ENCODE measurements at places on chromosomes 1 and 21. TPM values are rescaled to one million over a fixed set of nuclear protein-coding genes. Genes with fewer than 3 reads are reported as not detected.
A peak's percentile ranks its signal among the peaks of the same experiment; 100 is the strongest.

- DNase-seq: no peak
- no peaks in the 10 kb centered on the region for H3K27me3 ChIP-seq
- peaks cover 8% of the 10 kb centered on the region for H3K4me1 ChIP-seq
- no peaks in the 10 kb centered on the region for H3K36me3 ChIP-seq
- no peak overlapping the region for H3K4me3 ChIP-seq
- H3K27ac ChIP-seq: no peak overlapping the region
These were observed 3.5 kb upstream of the AADACL4 start for GRCh38 chr1:12640237-12640957.

DNA sequence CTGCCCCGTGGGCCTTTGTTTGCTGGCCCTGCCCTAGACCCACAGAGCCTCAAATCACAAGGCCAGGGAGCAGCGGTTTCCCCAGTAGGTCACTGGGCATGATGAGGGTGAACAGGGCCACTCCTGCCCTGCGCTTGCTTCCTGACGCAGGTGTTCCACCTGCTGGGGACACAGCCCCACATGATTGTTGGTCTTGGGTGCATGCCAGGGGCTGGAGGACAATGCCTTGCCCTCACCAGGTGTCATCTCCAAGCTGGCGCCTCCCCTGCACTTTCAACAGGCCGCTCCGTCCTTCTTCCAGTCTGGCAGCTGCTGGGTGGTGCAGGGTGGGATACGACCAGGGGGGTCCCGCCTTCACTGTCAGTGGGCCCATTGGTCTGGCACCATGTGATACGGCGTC is 24.3 kb downstream of the IL10RB start:
- H3K4me1 ChIP-seq: peaks cover 19% of the 10 kb centered on the region
- no peaks in the 10 kb centered on the region for H3K27me3 ChIP-seq
- no peak overlapping the region for H3K27ac ChIP-seq
- H3K4me3 ChIP-seq: no peak overlapping the region
- no peak for DNase-seq

GRCh38 chr21:45837936-45838335 is 143.6 kb upstream of the COL6A1 start:
- H3K27me3 ChIP-seq: no peaks in the 10 kb centered on the region
- no peaks in the 10 kb centered on the region for H3K36me3 ChIP-seq
- no peaks in the 10 kb centered on the region for H3K4me1 ChIP-seq
- H3K27ac ChIP-seq: no peak overlapping the region
- DNase-seq: no peak
- H3K4me3 ChIP-seq: no peak overlapping the region

DNA sequence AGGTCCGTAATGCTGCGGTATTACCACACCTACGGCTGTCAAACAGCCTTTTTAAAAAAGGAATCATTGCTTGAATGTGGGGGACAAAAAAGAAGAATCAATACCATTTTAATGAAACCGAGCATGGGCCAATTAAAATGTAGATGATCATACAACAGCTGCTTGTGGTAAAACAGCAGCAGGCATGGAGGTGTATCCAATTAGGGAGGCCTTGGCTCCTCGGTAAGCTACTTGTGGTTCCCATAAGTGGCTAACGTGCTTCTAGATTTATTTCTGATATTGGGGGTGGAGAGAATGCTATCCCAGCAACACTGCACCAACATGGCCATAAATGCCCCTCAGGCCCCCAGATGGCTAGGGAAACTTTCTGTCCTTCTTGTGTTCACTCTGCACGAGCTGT is 1.8 kb downstream of the PTPN14 start:
- H3K4me1 ChIP-seq: peaks cover 4% of the 10 kb centered on the region
- H3K4me3 ChIP-seq: peak overlapping the region; percentile 68

- no peak for DNase-seq
- no peak overlapping the region for H3K4me3 ChIP-seq
- H3K27me3 ChIP-seq: no peaks in the 10 kb centered on the region
- no peak overlapping the region for H3K27ac ChIP-seq
- no peaks in the 10 kb centered on the region for H3K4me1 ChIP-seq
These were observed 79.5 kb upstream of the VAMP3 start for GRCh38 chr1:7691576-7691975.

DNA sequence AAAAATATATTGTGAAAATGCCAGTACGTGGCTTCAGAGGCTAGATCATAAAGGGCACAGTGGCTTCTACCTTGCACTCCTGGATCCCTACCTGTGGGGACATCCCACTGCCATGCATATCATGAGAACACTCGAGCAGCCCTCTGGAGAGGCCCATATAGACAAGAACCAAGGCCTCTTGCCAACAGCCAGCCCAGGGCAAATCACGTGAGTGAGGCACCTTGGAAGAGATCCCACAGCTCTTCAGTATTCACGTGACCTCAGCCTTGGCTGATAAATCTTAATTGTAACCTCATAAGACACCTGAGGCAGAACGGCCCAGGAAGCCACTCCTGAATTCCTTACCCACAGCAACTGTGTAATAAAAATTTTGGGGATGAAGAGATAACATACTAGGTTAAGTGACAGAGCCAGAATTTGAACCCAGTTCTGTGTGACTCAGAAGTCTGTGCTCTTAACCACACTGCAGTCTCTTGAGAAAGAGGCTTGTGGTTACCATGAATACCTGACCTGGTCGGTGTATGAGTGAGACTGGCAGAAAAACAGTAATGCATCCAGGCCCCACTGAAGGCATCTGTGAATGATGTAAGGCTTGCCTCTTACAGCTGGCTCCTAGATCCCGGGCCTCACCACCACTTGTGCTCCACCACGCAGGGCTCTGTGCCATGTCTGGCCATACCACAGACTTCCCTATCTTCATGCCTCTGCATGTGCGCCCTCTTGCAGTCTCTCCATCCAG is 6.9 kb upstream of the A3GALT2 start:
- no peaks in the 10 kb centered on the region for H3K36me3 ChIP-seq
- no peak overlapping the region for H3K27ac ChIP-seq
- peak; percentile 45 for DNase-seq
- H3K27me3 ChIP-seq: no peaks in the 10 kb centered on the region

GRCh38 chr1:229326601-229327000 is 16.2 kb downstream of the CCSAP start:
- no peak for DNase-seq
- no peaks in the 10 kb centered on the region for H3K36me3 ChIP-seq
- H3K27ac ChIP-seq: no peak overlapping the region
- H3K4me3 ChIP-seq: no peak overlapping the region
- H3K27me3 ChIP-seq: no peaks in the 10 kb centered on the region

GRCh38 chr1:36653850-36654249 is 171.1 kb upstream of the CSF3R start:
- H3K4me1 ChIP-seq: no peaks in the 10 kb centered on the region
- H3K4me3 ChIP-seq: no peak overlapping the region
- no peak for DNase-seq
- no peak overlapping the region for H3K27ac ChIP-seq

DNA sequence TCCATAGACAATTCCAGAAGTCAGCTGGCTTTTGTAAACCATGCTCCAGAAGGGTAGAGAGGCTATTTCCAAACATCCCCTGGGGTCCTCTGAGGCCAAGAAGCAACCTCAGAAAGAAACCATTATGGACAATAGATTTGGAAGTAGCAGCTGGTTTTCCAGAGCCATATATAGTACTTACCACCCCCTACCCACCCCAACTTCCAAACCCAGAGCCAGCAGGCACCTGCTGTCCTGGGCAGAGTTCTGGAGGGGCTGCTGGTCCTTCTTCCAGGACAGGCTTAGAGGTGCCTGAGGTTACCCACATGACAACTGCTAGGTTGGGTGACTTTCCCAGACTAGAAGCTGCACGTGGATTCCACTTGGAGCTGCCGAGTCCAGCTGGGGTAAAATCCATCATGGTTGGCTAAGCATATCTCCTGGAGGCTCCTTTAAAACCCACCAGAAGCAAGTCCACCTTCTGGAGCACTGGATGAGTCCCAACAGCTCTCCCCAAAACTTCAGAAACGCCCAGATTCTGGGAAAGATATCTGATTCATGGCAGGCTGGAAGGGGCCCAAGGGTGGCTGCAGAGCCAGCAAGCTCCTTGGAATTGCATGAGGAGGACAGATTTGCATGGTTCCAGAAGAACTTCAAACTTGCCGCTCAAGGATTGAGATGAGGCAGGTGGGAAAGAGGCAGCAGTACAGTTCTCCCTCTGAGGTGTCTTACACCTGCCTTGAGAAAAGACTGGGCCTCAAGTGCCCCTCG is 5.8 kb downstream of the MYCL start:
- DNase-seq: no peak
- H3K36me3 ChIP-seq: no peaks in the 10 kb centered on the region
- peaks cover 2% of the 10 kb centered on the region for H3K4me1 ChIP-seq
- no peaks in the 10 kb centered on the region for H3K27me3 ChIP-seq
- no peak overlapping the region for H3K4me3 ChIP-seq
- H3K27ac ChIP-seq: no peak overlapping the region

DNA sequence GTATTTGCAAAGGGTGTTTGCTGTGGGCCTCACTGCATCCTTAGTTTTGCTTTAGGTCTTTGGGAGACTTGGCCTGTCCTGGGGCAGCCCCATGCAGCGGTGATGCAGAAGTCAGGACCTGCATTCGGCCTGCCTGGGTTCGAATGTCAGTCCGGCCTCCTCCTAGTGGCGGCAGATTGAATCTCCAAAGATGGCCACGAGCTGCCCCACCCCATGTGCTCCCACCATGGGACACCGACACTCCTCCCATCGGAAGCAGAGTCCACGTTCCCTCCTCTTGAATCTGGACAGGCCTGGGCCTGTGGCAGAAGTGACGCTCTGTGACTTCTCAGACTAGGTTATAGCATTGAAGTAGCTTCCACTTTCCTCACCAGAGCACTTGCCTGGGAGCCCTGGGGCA is 16.3 kb upstream of the NPPB start:
- no peaks in the 10 kb centered on the region for H3K36me3 ChIP-seq
- H3K27ac ChIP-seq: no peak overlapping the region
- DNase-seq: no peak

DNA sequence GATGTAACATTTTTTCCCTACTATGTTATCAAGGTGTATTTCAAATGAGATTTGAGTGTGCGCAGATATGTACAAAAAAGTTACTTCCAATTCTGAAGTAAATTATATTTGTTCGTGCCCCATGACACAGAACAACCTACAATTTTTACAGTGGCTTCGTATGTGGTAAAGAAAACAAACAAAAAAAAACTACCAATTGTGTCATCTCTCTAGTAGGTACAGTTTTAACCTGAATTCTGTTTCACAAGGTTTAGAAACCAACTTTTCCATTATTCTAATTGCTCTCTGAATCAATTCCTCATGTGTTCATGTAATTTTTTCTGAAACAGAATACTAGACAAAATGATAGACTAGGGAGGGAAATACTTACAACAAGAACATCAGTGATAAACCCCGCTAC is 7.4 kb downstream of the SCAF4 start:
- H3K4me1 ChIP-seq: peaks cover 12% of the 10 kb centered on the region
- no peak for DNase-seq
- H3K27me3 ChIP-seq: no peaks in the 10 kb centered on the region
- H3K4me3 ChIP-seq: no peak overlapping the region
- H3K27ac ChIP-seq: no peak overlapping the region

DNA sequence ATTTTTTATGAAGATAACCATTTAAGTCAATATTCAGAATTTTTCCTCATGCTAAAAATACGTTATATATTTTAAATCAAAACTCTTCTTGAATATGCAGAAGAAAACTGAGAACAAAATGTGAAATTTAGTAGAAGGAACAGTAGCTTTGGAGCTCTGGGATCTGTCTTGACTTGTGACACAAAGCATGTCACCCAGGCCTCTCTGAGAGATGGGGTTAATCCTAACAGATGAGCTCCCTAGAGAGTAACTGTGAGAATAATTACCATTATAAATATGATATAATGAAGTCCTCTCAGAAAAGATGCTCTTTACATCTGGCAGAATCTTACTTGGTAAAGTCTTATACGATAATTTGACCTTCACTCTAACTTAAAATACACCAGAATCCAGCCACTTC is 272.0 kb downstream of the PTPRC start:
- H3K4me1 ChIP-seq: no peaks in the 10 kb centered on the region
- H3K4me3 ChIP-seq: no peak overlapping the region
- no peak overlapping the region for H3K27ac ChIP-seq
- H3K36me3 ChIP-seq: no peaks in the 10 kb centered on the region

DNA sequence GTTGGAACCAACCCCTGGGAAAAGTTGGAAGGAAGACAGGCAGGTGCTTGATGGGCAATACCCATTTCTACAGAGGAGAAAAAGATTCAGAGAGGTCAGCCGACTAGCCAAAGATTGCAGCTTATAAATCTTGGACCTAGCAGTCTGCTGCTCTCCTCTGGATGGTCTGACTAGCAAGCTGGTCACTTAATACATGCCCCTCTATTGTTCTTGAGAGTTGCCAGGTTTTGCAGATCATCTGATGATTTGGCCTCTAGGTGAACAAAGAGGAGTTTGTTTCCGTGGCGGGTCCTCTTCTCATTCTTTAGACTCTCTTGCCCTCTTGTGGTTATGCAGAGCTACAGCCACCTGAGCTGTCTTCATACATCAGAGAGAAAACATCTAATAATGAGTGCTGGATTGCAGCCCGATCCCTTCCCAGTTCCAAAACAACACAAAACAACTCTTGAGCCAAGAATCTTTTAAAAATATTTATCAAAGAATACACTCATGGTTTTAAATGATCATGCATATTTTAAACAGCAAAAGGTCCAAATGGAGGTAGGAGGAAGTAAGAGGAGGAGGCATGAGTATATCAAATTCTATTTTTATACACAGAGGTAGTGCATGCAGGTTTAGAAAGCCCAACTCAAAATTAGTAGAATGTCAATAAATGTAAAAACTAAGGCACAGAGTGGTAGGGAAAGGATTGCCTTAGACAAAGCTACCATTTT is 115.7 kb downstream of the SLC30A10 start:
- H3K4me3 ChIP-seq: no peak overlapping the region
- no peaks in the 10 kb centered on the region for H3K36me3 ChIP-seq
- H3K27ac ChIP-seq: no peak overlapping the region
- no peaks in the 10 kb centered on the region for H3K27me3 ChIP-seq
- DNase-seq: peak; percentile 19

GRCh38 chr1:90561103-90561783 is 155.9 kb downstream of the BARHL2 start:
- DNase-seq: no peak
- H3K36me3 ChIP-seq: no peaks in the 10 kb centered on the region
- H3K4me1 ChIP-seq: no peaks in the 10 kb centered on the region
- H3K27ac ChIP-seq: no peak overlapping the region

GRCh38 chr1:67339623-67340343 is 32.1 kb downstream of the IL12RB2 start:
- no peaks in the 10 kb centered on the region for H3K4me1 ChIP-seq
- no peak overlapping the region for H3K4me3 ChIP-seq
- no peak overlapping the region for H3K27ac ChIP-seq
- no peaks in the 10 kb centered on the region for H3K27me3 ChIP-seq
- DNase-seq: no peak

- H3K27ac ChIP-seq: no peak overlapping the region
- no peak for DNase-seq
- H3K36me3 ChIP-seq: no peaks in the 10 kb centered on the region
- H3K4me1 ChIP-seq: no peaks in the 10 kb centered on the region
These were observed 76.6 kb downstream of the DMRTB1 start for GRCh38 chr1:53535846-53536245.

- H3K27ac ChIP-seq: no peak overlapping the region
- no peak overlapping the region for H3K4me3 ChIP-seq
- no peaks in the 10 kb centered on the region for H3K27me3 ChIP-seq
These were observed 215.4 kb upstream of the ADGRL2 start for GRCh38 chr1:81585371-81585770.

The SYCP1 gene
- not detected for total RNA-seq

The SUSD4 gene
- 80.5 TPM for total RNA-seq

The LCE1C gene
- not detected for total RNA-seq

The CCDC185 gene
- total RNA-seq: not detected

The C1QA gene
- total RNA-seq: 26.8 TPM

All from ovary (tissue), 10 donors.